ENCODE measurements at places on chromosomes 6 and 20. TPM values are rescaled to one million over a fixed set of nuclear protein-coding genes. Genes with fewer than 3 reads are reported as not detected.

- peaks cover 24% of the 10 kb centered on the region for H3K4me1 ChIP-seq
- no peak for DNase-seq
- peak overlapping the region; percentile 79 for H3K27ac ChIP-seq
- peak overlapping the region; percentile 71 for H3K4me3 ChIP-seq
- no peaks in the 10 kb centered on the region for H3K36me3 ChIP-seq
- no peaks in the 10 kb centered on the region for H3K27me3 ChIP-seq
Observed at GRCh38 chr6:138647006-138647405, 126.6 kb upstream of the CCDC28A start.

LY6G5C gene
- 5.0 TPM for total RNA-seq

DNA sequence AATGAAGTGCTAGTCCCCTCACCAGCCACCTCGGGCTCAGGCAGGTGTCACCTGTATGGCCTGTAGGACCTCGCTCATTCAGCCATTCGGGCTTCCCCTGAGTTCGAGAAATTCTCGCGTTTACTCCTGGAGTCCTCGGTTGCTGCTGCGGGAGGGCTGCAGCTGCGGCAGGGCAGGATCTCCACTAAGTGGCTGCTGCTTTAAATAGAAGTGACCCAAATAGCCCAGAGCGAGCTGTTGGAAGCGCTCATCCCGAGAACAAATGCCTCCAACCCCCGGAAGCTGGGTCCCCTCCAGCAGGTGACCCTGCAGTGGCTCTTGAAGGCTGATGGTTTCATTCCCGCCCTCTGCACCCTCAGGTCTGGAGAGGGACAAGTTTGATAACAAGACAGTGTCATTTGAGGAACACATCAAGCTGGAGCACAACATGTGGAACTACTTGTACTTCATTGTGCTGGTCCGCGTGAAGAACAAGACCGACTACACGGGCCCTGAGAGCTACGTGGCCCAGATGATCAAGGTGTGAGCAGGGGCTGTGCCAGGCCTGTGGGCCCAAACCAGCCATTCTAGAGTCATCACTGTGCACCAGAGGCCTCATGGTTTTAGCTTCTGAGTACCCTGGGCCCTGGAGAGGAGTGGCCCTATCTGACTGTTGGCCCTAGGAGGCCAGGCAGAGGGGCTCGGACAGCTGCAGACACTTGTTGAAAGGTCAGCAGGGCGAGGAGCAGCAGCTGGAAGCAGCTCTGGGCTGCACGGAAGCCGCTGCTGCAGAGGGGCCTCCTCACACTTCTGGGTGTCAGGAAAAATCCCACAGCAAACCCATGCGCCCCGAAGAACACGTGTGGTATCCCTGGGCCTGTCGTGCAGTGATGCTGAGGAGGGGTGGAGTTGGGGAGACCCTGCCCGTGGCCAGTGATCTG, 18.1 kb downstream of the UQCC2 start:
- H3K4me1 ChIP-seq: peaks cover 62% of the 10 kb centered on the region
- no peak for DNase-seq
- H3K27ac ChIP-seq: peak overlapping the region; percentile 84
- peaks cover 29% of the 10 kb centered on the region for H3K36me3 ChIP-seq
- no peak overlapping the region for H3K4me3 ChIP-seq

DNA sequence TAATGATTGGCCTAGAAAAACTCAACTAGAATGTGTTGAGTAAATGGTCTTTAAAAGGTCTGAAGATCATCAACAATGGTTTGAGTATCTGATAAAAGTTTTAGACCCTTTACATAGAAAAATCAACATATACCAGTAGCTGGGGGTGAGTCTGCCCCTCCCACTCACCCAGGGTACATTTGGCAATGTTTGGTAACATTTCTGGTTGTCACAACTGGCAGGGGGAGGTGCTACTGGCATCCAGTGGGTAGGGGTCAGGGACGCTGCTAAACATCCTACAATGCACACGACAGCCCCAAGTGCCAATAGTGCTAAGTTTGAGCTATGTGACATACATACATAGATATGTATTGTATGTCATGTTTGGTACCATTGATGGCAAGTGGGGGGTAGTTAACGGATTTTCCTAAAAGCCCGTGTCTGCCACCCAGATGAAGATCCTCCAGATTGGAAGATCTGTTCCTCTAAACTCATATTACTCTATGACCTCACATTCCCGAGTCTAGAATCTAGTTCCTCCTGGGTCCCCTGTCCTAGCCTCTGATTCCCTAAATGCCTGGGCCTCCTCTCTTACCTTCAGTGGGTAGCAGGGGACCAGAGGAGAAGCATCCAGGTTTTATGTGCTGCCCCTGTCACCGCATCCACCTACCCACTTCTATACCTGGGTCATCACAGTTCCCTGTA, 2.5 kb upstream of the MMP9 start:
- H3K27me3 ChIP-seq: peaks cover 26% of the 10 kb centered on the region
- H3K36me3 ChIP-seq: no peaks in the 10 kb centered on the region
- no peak overlapping the region for H3K4me3 ChIP-seq

- peaks cover 10% of the 10 kb centered on the region for H3K4me1 ChIP-seq
- no peaks in the 10 kb centered on the region for H3K36me3 ChIP-seq
Observed at GRCh38 chr6:140784573-140784972, 1348.2 kb upstream of the GJE1 start.

Measured in osteocyte (in vitro differentiated cells).